ENCODE measurements at places on chromosomes 1 and 21.
A peak's percentile ranks its signal among the peaks of the same experiment; 100 is the strongest.

- DNase-seq: no peak
Observed at GRCh38 chr1:230210326-230210980, 143.4 kb downstream of the GALNT2 start.

- no peak for DNase-seq
Observed at GRCh38 chr1:3360646-3361257, 93.7 kb upstream of the ARHGEF16 start.

GRCh38 chr1:38579056-38579455 lies 280.5 kb downstream of the RRAGC start:
- DNase-seq: no peak

- DNase-seq: no peak
Observed at GRCh38 chr1:5754817-5755551, 237.2 kb downstream of the NPHP4 start.

DNA sequence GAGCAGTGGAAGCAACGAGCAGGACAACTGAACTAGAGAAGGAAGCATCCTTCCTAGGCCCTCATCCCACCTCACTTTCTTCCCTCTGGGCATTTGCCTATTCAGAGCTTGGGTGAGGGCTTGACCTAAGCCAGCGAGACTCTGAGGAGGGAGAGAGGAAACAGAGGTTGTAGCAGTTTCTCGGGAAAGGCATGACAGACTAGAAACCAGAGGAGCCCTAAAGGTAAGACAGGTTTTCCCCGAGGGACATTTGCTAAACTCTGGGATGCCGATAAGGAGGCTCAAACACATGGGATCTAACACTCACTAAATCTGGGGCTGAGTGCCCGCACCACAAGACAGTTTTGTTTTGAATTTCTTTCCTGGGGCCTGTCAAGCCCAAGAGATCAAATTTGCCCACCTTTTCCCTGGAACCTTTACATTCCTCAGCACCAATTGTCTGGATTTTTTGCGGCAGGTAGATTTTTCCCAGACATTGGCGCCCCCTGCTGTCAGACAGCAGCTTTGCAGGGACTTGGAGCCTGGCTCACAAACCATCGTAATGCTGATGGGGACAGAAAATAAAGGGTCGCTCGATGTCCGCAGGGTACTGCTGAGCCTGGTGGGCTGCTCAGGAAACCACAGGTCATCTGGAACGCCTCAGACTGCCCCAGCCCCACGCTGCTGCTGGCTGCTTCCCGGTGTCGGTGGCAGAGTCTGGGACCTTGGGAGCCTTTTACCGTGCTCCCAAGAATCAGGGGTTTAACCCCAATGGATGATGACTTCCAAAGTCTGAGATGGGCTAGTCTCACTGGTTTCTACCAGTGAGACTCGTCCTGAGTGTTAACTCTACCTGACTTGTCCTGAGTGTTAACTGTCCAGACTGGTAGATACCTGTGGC lies 23.4 kb upstream of the TSPAN2 start:
- DNase-seq: peak; percentile 39

GRCh38 chr21:41894922-41895557 lies 15.9 kb upstream of the PRDM15 start:
- DNase-seq: no peak

DNA sequence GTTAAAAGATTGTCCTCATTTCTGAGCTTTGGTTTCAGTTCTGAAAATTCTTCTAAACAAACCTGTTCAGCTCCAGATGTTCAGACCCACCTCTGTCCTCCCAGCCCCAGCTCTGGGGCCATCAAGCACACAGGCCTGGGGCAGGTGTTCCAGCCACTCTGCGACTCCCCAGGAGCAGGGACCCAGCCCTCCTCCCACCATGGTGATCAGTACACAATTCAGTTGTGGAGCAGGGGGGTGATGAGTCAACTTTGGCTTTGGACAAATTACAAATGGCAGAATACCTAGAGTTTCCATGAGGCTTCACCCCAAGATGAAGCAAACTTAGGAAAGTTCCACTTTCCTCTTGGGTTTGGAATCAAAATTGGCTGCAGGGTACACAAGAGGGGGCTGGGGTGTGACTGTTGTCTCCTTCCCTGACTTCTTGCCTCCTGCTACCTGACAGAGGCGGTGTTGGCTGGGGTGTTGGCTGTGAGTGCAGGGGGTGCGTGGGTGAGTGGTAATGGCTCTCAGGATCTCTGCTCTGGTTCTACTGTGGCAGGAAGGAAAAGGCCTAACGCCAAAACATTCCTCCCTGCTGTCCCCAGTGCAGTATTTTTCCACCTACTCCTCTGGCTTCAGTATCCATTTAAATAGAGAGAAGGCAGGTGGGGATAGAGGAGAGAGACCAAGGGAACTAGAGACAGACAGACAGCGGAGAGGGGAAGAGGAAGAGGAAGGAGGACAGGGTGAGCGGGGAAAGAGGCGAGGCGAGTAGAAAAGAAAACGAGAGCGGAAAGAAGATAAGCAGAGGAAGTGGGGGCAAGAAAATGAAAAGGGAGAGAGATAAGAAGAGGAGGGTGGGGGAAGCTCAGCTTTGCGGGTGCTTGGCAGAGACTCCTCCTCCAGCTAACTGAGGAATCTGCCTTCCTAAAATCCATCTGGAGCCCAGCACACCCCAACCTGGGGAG lies 20.6 kb upstream of the LRRN2 start:
- no peak for DNase-seq

- no peak for DNase-seq
Observed at GRCh38 chr1:112950426-112950825, 5.6 kb downstream of the SLC16A1 start.

DNA sequence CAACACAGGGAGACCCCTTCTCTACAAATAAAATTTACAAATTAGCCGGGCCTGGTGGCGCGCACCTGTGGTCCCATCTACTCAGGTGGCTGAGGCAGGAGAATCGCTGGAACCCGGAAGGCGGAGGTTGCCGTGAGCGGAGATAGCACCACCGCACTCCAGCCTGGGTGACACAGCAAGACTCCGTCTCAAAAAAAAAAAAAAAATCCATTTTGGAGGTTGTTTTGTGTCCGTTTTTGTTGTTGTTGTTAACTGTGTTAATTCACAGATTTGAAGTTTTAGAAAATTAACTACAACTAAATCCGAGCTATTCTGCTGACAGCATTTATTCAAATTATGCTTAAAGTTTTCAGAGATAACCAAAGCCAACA lies 618 bp downstream of the CLCC1 start:
- peak; percentile 22 for DNase-seq

DNA sequence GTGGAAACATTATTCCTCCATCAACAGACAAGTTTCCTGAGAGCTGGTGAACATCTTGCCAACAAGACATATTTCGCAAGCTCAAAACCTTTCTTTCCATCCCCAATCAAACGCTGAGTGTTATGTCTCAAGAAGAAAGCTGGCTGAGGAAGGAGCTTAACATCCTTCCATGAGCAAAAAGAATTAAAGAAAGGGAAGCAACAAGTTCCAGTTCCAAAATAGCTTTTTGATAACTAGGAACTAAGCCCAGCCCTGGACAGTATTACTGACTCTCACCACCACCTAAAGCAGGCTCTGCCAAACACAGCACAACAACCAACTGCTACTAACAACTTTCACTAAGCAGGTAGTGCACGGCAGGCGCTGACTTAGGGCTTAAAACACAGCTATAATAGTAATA lies 50.2 kb downstream of the CAPZB start:
- no peak for DNase-seq

- no peak for DNase-seq
Observed at GRCh38 chr1:45007311-45007710, 3.8 kb downstream of the HECTD3 start.

GRCh38 chr1:97660431-97661105 lies 260.3 kb downstream of the DPYD start:
- DNase-seq: no peak

DNA sequence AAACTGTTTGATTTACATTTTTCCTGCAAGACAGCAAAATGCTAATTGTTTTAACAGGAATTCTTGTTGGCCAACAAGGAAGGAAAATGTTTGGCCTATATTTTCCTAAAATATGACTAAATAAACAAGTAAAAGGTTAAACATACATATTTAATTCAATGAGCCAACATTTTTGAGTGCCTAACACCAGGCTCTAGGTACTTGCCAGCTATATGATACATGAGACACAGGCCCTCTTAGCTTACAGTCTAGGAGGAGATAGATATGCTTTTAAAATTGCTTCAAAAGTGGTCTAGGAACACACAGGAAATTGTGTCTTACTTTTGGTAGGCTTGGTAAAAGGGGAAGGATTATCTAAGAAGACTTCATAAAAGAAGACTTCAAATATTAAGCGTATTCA lies 50.9 kb downstream of the PIGK start:
- no peak for DNase-seq

Data from activated CD4-positive, alpha-beta T cell treated with anti-CD3 and anti-CD28 coated beads, Interleukin-2, Interleukin-4, amounts not matched to agents 100 ng/mL and 50 ng/mL, durations not matched to agents 16 hours and 8 hours (primary cell).